Esophagus muscularis mucosa (tissue), 4 donors: ENCODE measurements at places on chromosomes 7 and 10. TPM values are rescaled to one million over a fixed set of nuclear protein-coding genes. Genes with fewer than 3 reads are reported as not detected.

DNA sequence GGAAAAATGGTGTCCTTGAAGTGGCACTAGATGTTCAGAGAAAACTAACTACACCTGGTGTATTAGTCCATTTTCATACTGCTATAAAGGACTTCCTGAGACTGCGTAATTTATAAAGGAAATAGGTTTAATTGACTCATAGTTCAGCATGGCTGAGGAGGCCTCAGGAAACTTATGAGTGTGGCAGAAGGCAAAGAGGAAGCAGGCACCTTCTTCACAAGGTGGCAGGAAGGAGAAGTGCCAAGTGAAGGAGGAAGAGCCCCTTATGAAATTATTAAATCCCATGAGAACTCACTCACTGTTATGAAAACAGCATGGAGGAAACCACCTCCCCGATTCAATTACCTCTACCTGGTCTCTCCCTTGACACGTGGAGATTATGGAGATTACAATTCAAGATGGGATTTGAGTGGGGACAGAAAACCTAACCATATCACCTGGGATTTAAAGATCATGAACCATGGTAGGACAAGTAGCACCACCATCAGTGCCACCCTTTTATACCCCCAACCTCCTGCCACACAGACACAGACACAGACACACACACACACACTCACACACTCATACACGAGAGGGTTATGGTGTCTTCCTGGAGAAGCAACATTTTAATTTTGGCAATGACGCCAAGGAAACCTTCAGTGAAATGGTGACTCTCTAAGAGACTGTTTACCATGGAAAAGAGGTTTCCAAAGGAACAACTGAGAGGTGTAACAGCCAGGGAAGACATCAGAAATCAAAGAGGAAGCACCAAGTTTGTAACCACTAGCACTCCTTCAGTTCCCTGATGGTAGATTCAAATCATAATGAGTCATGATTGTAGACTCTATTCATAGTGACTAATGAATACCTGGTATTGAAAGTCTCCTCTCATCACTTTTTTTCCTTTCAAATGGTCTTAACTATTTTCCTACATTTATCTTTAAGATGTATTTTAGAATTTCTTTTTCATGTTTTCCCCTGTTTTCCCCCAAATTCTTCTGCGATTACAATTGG lies 41.8 kb upstream of the WNT16 start:
- no peak overlapping the region for H3K4me3 ChIP-seq
- H3K36me3 ChIP-seq: peaks cover 40% of the 10 kb centered on the region
- no peak for DNase-seq
- H3K4me1 ChIP-seq: no peaks in the 10 kb centered on the region
- H3K27me3 ChIP-seq: no peaks in the 10 kb centered on the region

DNA sequence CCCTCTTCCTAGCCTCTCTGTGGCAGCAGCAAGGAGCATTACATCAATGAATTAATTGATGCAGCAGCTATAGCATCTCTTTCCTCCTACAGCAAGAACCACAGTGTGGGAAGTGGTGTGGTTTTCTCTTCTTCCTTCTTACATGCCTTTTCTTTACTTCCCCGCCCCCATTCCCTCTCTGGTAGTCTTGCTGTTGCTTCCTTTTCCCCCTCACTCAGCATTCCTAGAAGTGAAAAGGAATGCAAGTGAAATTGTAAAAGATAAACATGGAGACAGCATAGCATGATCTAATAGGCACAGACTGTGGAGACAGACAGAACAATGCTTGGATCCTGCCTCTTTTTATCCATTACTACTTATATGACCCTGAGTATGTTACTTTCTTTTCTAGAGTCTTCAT lies 370.5 kb upstream of the BMPER start:
- no peak for DNase-seq
- H3K36me3 ChIP-seq: no peaks in the 10 kb centered on the region
- no peaks in the 10 kb centered on the region for H3K27me3 ChIP-seq
- no peak overlapping the region for H3K4me3 ChIP-seq
- no peaks in the 10 kb centered on the region for H3K4me1 ChIP-seq
- no peak overlapping the region for H3K27ac ChIP-seq

- H3K4me3 ChIP-seq: no peak overlapping the region
- no peak overlapping the region for H3K27ac ChIP-seq
- no peaks in the 10 kb centered on the region for H3K27me3 ChIP-seq
- H3K4me1 ChIP-seq: no peaks in the 10 kb centered on the region
- no peaks in the 10 kb centered on the region for H3K36me3 ChIP-seq
Measured at GRCh38 chr7:117675497-117676435, 195.9 kb downstream of the CFTR start.

DNA sequence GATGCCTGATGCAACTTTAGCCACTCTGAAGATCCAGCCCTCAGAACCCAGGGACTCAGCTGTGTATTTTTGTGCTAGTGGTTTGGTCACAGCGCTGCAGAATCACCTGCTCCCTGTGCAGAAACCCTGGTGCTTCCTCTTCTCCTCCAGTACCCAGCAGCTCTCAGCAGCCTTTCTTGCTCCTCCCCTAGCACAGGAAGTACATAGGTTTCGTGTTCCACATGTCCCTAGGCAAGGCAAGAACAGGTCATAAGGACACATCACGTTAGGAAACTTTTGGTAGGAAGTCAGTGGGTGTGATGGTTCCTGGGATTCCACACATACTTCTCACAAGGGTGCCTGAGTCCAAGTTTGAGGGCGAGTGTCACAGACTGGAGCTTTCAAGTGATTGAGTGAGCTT lies 167.9 kb upstream of the PRSS1 start:
- H3K36me3 ChIP-seq: no peaks in the 10 kb centered on the region
- no peaks in the 10 kb centered on the region for H3K4me1 ChIP-seq
- DNase-seq: no peak
- no peak overlapping the region for H3K4me3 ChIP-seq
- no peaks in the 10 kb centered on the region for H3K27me3 ChIP-seq

DNA sequence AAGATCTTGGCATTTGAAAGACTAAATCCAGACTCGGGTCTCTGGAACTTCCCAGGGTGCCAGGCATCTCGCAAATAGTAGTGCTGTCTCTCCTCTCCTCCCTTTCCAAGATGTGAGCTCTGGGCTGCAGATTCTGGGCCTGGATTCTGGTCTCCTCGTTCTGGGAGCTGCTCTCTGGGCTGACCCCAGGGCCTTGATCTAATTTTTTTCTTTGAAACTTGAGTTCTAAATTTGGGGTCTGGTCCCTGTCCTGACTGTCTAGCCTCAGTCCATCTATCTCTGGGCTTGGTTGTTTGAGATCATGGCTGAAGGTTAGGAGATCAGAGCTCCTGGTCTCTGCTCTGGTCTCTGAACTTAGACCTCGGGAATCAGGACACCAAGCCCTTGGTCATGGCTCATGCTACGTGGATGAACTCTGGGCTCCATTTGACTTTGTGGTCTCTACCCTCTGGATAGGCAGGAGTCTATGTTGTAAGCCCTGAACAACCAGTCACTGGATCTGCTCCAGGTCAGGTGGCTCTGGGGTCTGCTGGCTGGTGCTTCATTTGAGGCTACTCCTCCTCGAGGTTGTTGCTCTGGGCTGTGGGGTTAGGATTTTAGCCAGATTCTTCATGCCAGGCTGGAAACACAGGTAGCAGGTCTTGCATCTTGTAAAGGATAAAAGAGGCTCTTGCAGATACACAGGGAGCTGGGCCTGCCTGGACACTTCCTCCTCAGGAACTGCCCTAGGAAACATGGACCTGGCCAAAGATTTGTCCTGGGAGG lies 8.0 kb upstream of the MBL2 start:
- H3K27me3 ChIP-seq: no peaks in the 10 kb centered on the region
- H3K27ac ChIP-seq: no peak overlapping the region
- no peak overlapping the region for H3K4me3 ChIP-seq
- no peaks in the 10 kb centered on the region for H3K36me3 ChIP-seq

GRCh38 chr10:97069576-97070362 lies 116.0 kb downstream of the SLIT1 start:
- no peak for DNase-seq
- no peak overlapping the region for H3K27ac ChIP-seq
- no peaks in the 10 kb centered on the region for H3K27me3 ChIP-seq
- H3K36me3 ChIP-seq: no peaks in the 10 kb centered on the region
- no peak overlapping the region for H3K4me3 ChIP-seq

- H3K4me1 ChIP-seq: no peaks in the 10 kb centered on the region
- peak; percentile 34 for DNase-seq
- peaks cover 7% of the 10 kb centered on the region for H3K27me3 ChIP-seq
- H3K36me3 ChIP-seq: no peaks in the 10 kb centered on the region
- no peak overlapping the region for H3K27ac ChIP-seq
- H3K4me3 ChIP-seq: no peak overlapping the region
Measured at GRCh38 chr7:158164101-158165095, 423.2 kb downstream of the PTPRN2 start.

- no peak overlapping the region for H3K4me3 ChIP-seq
- no peaks in the 10 kb centered on the region for H3K36me3 ChIP-seq
- no peak for DNase-seq
- no peak overlapping the region for H3K27ac ChIP-seq
- no peaks in the 10 kb centered on the region for H3K27me3 ChIP-seq
- peaks cover 38% of the 10 kb centered on the region for H3K4me1 ChIP-seq
Measured at GRCh38 chr10:113960617-113961181, 83.0 kb upstream of the ADRB1 start.

GRCh38 chr10:29725133-29725720 lies 90.5 kb upstream of the SVIL start:
- peak; percentile 47 for DNase-seq
- H3K36me3 ChIP-seq: peaks cover 5% of the 10 kb centered on the region
- H3K4me1 ChIP-seq: peaks cover 24% of the 10 kb centered on the region
- peak overlapping the region; percentile 99 for H3K27ac ChIP-seq

The CPA2 gene
- not detected for total RNA-seq
